DMS53 (cell line): ENCODE measurements at places on chromosomes 11 and 22.

GRCh38 chr11:108009497-108010370 is 1.0 kb downstream of the CUL5 start:
- DNase-seq, result peak; percentile 53

GRCh38 chr22:22959147-22959827 is 71.7 kb downstream of the IGLL5 start:
- peak; percentile 74 for DNase-seq

- DNase-seq, result no peak
These were observed 2.8 kb upstream of the UNC93B1 start for GRCh38 chr11:68006606-68007166.

DNA sequence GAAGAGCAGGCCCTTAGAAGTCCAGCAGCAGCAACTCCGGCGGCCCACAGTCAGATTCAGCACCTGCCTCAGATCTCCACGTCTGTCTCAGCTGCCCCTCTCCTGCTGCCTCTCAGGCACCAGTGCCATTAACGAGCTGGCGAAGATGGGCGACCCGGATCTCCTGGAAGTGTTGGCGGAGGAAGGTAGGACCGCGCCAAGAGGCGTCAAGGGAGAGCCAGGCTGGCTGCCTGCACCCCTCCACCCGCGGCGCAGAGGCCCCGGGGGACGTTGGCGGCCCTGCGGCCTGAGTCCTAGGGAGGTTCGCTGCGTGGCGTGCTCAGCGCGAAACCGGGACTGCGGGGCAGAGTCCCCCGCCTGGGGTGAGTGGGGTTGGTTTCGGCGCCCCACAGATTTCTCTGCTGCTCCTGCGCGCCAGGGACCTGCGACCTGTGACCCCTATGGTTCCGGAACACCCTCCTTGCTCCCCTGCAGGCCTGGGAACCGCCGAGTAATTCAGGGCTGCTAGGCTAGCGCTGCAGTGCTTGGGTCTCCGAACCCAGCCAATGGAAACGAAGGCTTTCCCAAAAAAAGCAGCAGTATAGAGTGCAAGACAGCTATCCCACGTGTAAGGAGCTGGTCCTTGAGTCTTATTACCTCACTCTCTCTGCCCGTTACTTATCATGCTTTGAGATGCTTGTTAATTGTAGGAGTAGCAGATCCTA is 615 bp downstream of the ANO5 start:
- DNase-seq, result peak; percentile 77

DNA sequence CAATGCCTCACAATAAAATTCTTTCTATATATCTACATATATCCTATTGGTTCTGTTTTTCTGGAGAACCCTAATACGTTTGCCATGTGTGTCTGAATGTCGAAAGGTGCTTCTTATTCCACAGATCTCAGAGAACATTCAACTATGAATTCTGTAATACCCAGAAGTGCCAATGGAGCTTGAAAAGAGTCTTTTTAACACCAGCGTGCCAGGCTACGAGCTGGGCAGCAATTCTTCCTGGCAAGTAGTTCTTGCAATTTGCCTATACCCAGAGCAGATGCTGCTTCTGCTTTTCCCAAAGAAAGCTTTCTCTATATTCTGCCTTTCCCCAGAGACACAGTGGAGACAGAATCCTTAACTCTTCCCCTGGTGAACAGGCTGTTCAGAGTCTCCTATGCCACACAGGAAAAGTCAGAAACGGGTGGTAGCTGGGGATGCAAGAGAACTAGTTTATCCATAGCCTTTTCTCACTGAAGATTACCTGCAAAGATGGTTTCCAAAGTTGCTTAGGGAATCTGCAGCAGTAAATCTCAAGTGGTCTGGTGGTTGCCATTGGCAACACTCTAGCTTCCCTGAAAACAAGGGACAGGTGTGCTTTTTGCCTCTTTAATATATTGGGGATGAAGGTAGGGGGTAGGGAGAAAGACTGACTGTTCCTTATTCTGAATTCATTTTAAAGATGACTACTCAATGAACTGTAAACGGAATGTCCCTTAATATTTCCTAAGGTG is 16.8 kb upstream of the PAFAH1B2 start:
- peak; percentile 72 for DNase-seq

GRCh38 chr11:117919341-117919740 is 9.9 kb downstream of the TMPRSS13 start:
- no peak for DNase-seq

DNA sequence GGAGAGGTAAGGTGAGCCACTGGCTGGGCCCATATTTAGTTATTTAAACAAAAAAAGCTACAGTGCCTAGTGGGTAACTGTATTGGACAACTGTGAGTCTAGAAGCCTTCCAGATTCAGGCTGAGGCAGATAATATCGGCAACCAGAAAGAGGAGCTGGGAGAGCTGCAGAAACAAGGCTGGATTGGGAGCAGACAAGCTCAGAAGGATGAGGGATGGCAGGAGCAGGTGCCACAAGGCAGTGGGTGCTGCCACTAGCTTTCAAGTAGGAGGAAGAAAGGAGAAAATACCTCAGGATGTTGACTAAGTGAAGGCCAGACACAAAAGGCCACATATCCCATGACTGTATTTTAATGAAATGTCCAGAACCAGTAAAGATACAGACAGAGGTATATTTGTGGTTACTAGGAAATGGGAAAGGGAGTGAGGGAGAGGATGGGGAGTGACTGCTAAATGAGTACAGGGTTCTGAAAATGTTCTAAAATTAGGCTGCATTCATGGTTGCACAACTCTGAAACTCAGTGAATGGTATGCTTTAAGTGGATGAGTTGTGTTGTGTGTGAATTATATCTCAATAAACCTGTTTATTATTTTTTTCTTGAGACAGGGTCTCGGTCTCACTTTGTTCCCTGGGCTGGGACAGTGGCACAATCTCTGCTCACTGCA is 11.8 kb upstream of the RAPSN start:
- DNase-seq, result no peak

DNA sequence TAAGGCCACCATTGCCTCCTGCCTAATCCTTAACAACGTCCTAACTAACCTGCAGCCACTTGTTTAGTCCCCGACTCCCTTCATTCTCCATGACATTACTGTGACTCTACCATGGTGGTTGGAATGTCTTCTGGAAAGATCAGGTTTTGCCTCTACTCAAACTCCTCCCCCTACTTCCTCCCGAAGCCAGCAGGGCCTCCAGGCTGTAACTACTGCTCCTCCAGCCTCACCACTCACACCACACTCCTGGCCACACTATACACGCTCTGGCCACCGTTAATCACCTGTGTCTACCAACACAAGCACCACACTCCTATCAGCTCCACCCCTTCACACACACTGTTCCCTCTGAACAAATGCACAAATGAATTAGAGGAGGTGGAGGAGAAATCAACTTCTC is 69.2 kb downstream of the PACSIN2 start:
- no peak for DNase-seq

DNA sequence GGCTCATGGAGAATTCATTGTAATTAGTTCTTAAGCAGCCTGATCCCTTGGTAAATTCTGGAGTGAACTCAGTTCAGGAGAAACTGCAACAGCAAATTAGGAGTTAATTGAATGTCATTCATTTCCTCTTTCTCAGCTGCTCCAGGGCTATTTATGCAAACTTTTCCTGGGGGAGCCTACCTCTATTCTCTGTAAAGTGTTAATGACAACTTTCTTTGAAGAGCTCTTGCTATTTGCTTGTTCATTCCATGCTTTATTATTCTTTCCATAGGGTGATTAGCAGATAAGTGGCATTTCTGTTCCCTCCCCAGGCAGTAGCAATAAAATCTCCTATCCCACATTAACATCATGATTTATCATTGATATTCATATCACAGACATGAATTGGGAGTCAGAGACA is 267.6 kb upstream of the DDI1 start:
- no peak for DNase-seq

GRCh38 chr11:15824060-15824459 is 532.3 kb downstream of the SOX6 start:
- no peak for DNase-seq

GRCh38 chr11:43955381-43956118 is 13.1 kb downstream of the C11orf96 start:
- no peak for DNase-seq

DNA sequence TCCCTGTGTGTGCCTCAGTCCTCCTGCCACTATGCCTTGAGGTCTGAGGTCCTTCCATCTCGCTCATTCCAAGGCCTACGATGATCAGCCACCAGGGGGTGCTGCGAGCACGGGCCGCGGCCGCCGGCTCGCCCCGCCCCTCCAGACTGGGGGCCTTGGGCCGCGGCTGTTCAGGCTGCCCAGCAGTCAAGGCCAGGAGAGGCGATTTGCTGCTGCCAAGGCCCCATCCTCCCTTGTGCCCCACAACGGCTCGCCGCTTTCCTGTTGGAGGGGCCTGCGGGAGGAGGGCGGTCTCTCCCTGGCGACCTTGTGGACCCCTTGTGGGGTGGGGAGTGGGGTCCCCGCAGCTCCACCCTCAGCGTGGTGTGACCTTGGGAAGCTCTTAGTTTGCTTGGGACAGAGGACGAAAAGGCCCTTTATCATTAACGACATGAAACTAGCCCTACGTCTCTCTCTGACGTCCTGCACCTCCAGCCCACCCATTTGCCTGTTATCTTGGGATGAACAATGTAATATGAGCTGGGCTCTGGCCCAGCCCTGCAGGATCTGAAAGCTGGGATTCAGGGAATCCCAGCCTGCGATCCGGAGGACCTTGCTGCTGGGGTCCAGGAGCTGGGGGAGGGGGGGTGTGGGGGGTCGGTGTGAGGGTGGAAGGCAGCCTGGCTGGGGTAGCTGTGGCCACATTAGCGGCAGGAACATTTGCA is 5.3 kb upstream of the GALR3 start:
- DNase-seq, result peak; percentile 75

DNA sequence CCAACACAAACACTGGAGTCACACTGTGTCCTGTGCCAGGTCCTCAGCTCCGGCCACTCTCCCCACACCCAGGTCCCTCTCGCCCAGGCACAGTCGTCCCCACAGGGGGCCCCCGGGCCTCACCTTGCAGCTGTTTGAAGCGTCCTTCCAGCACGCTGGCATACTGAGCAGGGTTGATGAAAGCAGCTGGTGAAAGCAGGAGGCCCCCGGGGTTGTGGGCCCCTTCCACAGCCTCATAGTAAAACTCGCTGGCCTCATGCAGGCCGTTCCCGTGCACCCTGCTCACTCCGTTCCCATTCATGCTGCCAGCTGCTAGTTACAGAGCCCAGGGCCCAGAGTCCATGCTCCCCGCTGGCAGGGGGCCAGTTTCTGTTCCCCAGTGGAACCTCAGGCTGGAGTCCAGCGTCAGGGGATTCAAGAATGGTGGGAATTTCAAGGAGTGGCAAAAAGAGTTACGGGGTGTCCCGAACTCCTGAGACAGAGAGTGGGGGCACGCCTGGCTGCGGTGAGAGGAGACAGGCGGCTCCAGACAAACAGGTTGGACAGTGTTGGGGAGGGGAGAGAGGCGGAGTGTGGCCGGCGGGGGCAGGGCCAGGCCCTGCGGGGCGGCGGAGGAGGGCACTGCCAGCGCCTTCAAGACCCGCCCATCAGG is 10.6 kb downstream of the SPTBN2 start:
- no peak for DNase-seq

DNA sequence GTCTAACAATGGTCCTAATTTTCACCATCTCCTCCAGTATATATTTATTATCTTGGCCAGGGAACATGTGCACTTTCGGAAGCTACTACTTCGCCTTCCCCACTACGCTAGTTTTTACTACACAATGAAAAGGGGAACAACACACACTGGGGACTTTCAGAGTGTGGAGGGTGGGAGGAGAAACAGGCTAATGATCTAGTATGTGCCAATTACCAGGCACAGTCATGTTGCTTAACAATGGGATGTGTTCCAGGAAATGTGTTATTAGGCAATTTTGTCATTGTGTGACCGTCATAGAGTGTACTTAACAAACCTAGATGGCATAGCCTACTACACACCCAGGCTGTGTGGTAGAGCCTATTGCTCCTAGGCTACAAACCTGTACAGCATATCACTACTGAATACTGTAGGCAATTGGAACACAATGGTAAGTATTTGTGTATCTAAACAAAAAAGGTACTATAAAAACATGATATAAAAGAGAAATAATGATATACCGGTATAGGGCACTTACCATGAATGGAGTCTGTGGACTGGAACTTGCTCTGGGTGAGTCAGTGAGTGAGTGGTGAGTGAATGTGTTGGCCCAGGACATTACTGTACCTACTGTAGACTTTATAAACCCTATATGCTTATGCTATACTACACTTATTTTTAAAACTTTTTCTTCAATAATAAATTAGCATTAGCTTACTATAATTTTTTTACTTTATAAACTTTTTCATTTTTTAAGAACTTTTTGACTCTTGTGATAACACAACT is 20.1 kb upstream of the CUL5 start:
- no peak for DNase-seq

DNA sequence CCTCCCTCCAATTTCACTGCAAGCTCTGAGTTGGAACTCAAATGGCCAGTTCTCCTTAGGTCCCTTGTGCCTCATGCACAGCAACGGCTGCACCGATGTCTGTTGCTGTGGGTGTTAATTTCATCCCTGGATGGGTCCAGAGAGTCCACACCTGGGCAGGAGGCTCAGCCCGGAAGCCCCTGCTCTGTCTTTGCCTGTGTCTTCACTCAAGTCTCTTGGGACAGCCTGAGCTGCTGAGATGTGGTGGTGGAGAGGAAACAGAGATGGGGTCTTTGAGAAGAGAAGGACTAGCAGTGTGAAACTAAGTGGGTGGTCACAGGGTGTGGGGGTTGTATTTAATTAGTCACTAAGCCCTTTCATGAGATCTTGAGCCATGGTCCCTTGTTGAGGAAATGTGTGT is 109.3 kb downstream of the NECTIN1 start:
- DNase-seq, result no peak

GRCh38 chr11:1194977-1195681 is 27.7 kb upstream of the MUC5B start:
- no peak for DNase-seq

GRCh38 chr22:31292236-31292989 is at the start of gene PIK3IP1:
PIK3IP1 (minus strand) TSS chr22:31292488; CDS start chr22:31292344, 144 bp downstream.
- peak; percentile 84 for DNase-seq

DNA sequence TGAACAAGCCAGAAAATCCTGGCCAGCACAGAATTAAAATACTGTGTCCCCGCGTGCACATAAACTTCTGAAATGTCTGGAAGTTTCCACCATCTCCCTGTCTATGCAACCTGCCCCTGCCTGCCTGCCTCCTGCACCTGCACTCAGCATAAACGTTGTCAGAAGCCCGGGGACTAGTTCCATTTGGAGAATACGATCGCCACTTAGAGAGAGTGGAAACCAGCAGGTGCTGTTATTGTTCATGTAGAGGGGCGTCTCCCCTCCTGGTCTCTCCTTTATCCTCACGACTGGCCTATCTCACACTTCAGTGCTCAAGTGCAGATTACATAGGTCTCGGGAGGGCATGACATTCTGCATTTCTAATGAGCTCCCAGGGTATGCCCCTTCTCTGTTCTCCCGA is 35.6 kb downstream of the MPPED1 start:
- peak; percentile 95 for DNase-seq

- no peak for DNase-seq
These were observed 13.8 kb downstream of the MMP20 start for GRCh38 chr11:102611291-102611690.

DNA sequence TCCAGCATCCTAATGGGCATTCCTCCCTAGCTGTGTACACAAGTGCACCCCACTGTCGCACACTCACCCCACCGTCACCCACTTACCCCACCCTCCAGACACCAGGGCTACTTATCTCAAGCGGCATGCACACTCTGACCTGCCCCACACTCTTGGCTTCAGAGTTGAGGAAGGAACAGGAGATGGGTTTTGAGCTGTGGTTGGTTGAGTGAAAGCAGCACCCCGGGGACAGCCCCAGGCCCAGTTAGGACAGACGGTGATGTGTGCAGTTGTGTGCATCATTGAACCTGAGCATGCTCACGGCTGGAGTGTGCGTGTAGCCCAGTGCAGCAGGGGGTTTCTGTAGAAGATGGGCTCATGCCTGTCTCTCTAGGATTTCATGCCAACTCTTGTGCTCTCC is 32.5 kb downstream of the AHNAK start:
- no peak for DNase-seq
